ENCODE measurements at places on chromosomes 3 and 15. TPM values are rescaled to one million over a fixed set of nuclear protein-coding genes. Genes with fewer than 3 reads are reported as not detected.

DNA sequence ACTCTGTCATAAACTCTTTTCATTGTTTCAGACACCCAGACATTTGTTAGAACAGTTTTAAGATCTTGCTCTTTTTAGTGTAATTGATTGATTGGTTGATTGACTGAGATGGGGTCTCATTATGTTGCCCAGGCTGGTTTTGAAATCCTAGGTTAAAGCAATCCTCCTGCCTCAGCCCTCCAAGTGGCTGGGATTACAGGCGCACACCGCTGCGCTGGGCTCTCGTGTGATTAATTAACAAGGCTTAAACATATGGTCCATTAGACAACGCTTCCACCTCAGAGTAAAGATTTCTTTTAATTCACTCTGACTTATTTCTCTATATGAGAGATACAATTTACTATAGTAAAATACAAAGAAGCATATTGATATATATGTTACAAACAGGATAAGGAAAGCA lies 114.0 kb upstream of the C2CD4B start:
- DNase-seq = no peak

TMEM89 gene
- not detected for total RNA-seq

- DNase-seq = peak; percentile 86
Measured at GRCh38 chr15:63019511-63020109, 22.9 kb upstream of the TPM1 start.

ERICH6 gene
- not detected for total RNA-seq

DNA sequence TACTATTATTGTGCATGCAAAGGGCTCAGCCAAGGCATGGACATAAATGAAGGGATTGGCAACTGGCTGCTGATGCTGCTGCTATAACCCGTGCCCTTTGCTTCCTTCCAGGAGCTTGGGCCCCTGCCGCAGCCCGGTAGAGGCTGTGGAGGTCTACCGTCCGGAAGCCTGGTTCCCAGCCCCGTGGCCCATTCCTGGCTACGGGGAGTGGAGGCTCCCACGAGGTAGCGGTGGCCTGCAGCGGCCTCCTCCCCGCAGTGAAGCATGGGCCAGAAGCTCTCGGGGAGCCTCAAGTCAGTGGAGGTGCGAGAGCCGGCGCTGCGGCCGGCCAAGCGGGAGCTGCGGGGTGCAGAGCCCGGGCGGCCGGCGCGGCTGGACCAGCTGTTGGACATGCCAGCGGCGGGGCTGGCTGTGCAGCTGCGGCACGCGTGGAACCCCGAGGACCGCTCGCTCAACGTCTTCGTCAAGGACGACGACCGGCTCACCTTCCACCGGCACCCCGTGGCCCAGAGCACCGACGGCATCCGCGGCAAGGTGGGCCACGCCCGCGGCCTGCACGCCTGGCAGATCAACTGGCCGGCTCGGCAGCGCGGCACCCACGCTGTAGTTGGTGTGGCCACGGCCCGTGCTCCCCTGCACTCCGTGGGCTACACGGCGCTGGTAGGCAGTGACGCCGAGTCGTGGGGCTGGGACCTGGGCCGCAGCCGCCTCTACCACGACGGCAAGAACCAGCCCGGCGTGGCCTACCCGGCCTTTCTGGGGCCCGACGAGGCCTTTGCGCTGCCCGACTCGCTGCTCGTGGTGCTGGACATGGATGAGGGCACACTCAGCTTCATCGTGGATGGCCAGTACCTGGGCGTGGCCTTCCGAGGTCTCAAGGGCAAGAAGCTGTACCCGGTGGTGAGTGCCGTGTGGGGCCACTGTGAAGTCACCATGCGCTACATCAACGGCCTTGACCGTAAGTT lies 15.0 kb downstream of the SPSB4 start:
- no peak for DNase-seq

- DNase-seq = no peak
Measured at GRCh38 chr15:59801649-59802048, 112.5 kb upstream of the BNIP2 start.

GRCh38 chr3:83953417-83954089 lies 1005.2 kb upstream of the CADM2 start:
- DNase-seq = peak; percentile 3

GRCh38 chr3:172150913-172151650 lies 111.7 kb downstream of the FNDC3B start:
- DNase-seq = peak; percentile 33

DNA sequence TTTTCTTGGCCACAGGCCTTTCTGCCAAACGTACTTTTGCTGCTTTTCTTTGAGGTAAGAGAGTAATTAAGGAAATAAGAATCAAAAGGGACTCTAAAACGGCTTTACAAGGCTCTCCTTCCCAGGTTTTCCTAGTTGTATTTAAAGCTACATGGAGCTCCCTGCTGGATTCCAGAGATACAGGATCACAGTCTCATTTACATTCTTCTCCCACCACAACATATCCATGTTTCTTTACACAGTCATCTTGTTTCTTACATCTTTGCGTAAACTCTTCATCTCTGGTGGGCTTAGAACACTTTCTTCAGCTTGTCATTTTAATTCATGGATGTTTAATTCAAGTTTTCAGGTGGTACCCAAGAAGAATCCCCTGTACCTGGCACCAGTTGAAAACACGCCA lies 117.6 kb upstream of the BFSP2 start:
- no peak for DNase-seq

- no peak for DNase-seq
Measured at GRCh38 chr3:69993757-69994156, 5.8 kb upstream of the SAMMSON start.

IL5RA gene
- total RNA-seq = 0.31 TPM

DNA sequence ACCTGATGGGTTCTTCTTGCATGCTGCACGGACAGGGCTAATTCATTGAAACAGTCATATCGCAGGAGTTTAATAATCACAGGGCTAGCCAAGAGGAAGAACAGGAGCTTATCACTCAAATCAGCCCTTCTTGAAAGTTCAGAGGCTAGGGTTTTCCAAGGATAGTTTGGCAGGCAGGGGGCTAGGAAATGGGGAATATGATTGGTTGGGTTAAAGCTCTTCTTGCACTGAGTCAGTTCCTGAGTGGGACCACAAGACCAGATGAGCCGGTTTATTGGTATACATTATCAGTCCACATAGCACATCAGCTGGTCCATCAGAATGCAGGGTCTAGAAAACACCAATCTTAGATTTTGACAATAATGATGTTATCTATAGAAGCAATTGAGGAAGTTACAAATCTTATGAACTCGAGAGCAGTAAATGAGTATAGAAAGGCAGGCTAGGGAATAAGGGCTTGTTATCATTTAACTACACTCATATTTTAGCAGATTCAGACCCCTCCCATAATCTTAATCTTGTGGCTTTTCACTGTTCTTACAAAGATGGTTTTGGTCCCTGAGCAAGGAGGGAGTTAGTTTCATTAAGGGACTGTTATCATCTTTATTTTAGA lies 58.1 kb upstream of the SLC25A36 start:
- no peak for DNase-seq

DNA sequence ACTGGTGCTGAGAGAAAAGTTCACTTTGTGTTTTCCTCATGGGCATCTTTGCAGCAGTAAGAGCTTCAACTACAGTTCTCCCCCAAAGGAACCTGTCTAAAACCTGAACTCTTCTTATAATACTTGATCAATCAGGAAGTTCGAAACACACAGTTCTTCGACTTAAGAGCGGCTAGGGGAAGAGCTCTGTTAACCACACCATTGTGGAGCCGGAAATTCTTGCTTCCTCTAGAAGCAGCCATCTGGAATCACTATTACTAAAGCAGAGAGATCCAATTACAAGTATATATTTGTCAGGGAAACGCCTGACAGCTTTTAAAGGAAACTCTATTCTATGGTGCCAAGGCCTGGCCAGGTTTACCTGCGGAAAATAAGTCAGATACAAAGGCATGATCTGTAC lies 337.3 kb upstream of the CBLB start:
- peak; percentile 71 for DNase-seq

PCLAF gene
- total RNA-seq = 12.0 TPM

DNA sequence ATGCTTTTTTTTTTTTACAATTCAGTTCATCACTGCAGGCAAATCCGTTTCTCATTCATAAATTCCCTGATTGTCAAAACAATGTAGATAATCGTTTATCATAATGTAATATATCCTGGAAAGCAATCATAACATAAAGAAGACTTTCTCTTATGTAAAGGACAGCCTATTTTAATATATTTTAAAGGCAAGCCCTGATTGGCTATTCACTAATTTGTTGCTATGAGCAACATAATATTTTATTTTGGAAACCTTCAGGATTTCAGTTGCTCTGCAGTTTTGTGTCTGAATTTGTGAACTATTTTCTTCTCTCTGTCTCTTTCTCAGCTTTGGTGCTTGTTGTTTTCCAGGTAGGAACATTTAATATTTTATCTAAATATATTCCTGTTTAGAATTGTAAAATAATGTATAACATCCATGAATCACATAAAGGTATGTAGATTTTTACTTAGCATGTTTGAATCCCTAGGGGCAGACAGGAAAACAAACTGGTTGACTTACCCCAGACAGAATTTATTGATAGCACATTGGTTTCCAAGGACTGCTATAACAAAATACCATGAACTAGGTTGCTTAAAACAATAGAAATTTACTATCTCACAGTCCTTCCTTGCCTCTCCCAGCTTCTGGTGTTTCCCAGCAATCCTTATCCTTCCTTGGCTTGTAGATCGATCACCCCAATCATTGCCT lies 253.5 kb downstream of the CDIN1 start:
- peak; percentile 22 for DNase-seq

- no peak for DNase-seq
Measured at GRCh38 chr15:29942143-29942542, 119.9 kb upstream of the TJP1 start.

GRCh38 chr3:61522626-61523025 lies 38.7 kb upstream of the PTPRG start:
- DNase-seq = no peak

GPR176 gene
- 4.1 TPM for total RNA-seq

DNA sequence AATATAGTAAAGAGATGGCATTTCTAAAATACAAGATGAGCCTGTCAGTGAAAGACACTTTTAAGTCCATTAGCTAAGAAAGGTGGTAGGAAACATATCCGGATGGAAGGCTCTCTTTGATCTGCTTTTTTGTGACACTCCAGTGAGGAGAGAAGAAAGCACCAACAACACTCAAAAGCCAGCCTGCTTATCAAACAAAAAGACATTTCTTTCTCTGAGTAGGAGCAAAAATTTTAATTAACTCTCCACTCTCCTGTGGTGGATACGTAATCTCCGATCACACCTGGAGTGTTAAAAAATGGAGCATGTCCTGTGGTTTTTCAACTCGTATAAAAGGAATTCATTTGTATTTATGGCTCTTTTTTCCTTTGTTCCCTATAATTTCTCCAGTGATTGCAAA lies 65.3 kb downstream of the OXNAD1 start:
- DNase-seq = no peak

DNA sequence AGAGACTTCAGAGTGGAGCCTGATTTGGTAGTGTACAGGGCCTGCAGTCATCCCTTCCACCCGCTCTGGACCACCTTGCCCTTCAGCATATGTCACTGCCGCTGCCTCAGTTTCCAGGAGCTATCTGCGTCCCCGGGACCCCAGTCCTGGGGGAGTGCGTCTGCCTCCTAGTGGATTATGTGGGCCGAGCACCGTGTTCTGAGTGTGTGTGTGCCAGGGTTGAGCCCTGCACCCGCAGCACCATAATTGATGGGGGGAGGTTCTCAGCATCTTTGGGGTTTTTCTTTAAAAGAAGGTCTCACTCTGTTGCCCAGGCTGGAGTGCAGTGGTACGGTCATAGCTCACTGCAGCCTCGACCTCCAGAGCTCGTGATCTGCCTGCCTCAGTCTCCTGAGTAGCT lies 33.6 kb downstream of the CD276 start:
- DNase-seq = no peak

COL8A1 gene
- 22.4 TPM for total RNA-seq

DNA sequence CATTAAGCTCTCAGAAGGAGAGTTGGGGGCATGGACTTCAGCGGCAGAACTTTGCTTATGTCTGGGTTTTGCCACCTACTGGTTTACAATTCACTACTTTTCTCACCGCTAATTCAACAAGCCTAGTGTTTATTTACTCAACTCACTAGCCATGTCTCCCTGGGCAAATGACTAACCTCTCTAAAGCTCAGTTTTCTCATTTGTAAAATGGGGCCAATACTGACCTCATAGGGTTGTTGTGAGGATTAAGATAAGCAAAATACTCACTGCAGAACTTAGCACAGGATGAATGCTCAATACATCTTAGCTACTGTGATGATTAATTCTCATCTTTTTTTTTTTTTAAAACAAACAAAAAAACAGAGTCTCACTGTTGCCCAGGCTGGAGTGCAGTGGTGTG lies 106.3 kb downstream of the CADPS start:
- no peak for DNase-seq

GRCh38 chr3:66052721-66053549 lies 14.2 kb upstream of the MAGI1 start:
- no peak for DNase-seq

GRCh38 chr3:63661242-63661641 lies 8.8 kb downstream of the SNTN start:
- DNase-seq = no peak

DNAH1 gene
- total RNA-seq = 3.3 TPM

SLC12A1 gene
- total RNA-seq = not detected

KLHL40 gene
- total RNA-seq = 159 TPM

- no peak for DNase-seq
Measured at GRCh38 chr3:136381051-136381450, 130.9 kb downstream of the PCCB start.

DNA sequence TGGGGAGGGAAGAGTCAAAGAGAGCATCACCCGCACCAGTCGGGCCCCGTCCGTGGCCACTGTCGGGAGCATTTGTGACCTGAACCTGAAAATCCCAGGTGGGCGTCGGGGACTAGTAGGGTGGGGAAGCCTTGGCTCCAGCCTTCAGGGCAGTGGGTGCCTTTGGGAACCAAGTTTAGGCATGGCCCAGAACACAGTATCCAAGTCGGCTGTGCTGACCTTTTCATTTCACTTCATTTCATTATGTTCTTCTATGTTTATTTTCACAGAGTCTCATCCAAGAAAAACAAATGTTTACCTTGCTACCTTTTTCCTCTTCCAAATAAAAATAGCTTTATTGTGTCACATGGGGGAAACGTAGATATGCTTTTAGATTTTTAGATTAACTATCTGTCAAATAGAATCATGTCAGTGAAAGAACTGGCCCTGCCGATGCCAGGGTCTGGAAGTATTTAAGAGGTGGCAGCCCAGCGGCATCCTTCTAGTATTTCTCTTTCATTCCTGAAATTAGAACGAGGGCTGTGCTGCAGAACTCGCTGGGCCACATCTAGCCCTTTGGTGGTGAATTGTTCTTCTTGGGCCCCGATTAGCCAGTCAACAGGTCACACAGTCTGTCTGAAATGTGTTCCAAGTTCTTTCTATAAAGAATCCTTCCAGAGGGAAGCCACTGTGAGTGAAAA lies 60.5 kb downstream of the DNASE1L3 start:
- no peak for DNase-seq
